Pulmonary artery endothelial cell (primary cell): ENCODE measurements at places on chromosomes 5 and 9. TPM values are rescaled to one million over a fixed set of nuclear protein-coding genes. Genes with fewer than 3 reads are reported as not detected.

The TRIM41 gene
- 10.9 and 11.7 TPM in 2 replicates for total RNA-seq

The GMCL2 gene
- not detected in 2 replicates for total RNA-seq

The GKAP1 gene
- total RNA-seq, result 0.79 and 2.7 TPM in 2 replicates

The KCNV2 gene
- total RNA-seq, result not detected in 2 replicates

The OCLN gene
- total RNA-seq, result 14.0 and 36.5 TPM in 2 replicates

The PTGES2 gene
- 103 and 129 TPM in 2 replicates for total RNA-seq

The FOXD4 gene
- total RNA-seq, result 0.13 and 0.14 TPM in 2 replicates

The SWI5 gene
- total RNA-seq, result 32.4 and 32.5 TPM in 2 replicates

The RAD50 gene
- total RNA-seq, result 13.1 and 22.9 TPM in 2 replicates

The DOK3 gene
- 2.0 and 2.6 TPM in 2 replicates for total RNA-seq

- DNase-seq, result no peak
These were observed 316.1 kb downstream of the DMRT2 start for GRCh38 chr9:1366276-1366675.

DNA sequence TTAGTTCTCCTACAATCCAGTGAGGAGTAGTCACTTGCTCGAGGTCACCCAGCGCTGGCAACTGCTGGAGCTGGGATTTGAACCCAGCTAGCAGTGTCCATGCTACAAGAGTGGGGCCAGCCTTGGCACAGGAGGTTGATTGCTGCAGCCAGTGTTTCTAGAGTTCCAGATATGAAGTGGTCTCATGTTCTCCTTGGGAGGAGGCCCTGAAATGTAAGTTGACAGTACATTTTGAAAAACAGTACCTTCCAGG lies 802 bp downstream of the CCDC107 start:
- DNase-seq, result no peak

- no peak for DNase-seq
These were observed 59.1 kb downstream of the FGF1 start for GRCh38 chr5:142626786-142627185.

DNA sequence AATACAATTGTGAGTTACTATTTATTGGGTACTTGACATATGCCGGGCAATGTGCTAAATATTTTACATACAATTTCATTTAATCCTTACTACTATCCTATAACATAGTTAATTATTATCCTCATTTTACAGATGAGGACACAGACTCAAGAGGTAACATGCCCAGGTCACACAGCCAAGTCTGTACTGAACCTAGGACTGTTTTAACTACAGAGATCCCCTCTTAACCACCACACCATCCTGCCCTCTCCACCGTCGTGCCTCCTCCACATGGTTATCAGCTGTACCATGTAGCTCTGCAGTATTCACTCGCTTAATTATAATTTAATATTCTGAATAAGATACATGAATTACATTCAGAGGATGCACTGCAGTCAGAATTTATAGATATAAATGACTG lies 5.3 kb downstream of the RAB14 start:
- no peak for DNase-seq

DNA sequence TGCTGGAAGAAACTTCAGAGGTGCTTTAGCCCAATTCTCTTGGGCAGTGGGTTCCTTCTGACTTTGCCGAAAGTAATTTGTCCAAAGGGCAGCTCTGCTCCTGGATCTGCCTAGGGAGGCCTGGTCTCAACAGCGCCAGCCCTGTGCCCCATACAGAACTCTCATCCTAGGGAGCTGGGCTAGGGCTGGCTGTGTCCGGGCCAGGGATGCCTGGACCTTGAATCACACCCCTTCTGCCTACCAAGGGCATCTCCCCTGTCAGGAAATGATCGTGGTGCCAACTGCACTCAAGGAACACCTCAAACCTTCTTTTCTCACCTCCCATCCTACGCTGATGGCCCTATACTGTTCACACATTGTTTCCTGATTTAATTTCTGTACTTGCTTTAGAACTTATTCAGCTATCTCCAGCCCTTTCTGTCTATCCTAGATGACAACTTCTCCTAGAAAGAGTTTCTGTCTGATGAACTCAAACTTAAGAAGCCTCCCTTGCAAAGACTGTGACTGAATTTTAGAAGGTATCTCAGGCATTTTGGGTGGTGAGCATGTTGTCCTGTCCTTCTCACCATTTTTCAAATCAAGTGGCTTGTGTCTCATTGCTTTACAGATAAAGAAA lies 37.4 kb upstream of the NFIB start:
- no peak for DNase-seq

GRCh38 chr5:123358751-123359150 lies 64.5 kb downstream of the CEP120 start:
- no peak for DNase-seq
